ENCODE measurements at places on chromosomes 1 and 21. TPM values are rescaled to one million over a fixed set of nuclear protein-coding genes. Genes with fewer than 3 reads are reported as not detected.

The ANGPTL3 gene
- total RNA-seq: not detected

The LHX8 gene
- total RNA-seq: not detected

The CASQ2 gene
- total RNA-seq: not detected

The KCNE2 gene
- total RNA-seq: not detected

The CNTN2 gene
- total RNA-seq: not detected

GRCh38 chr1:209643285-209644020 is 8.8 kb downstream of the LAMB3 start:
- no peaks in the 10 kb centered on the region for H3K27me3 ChIP-seq
- H3K36me3 ChIP-seq: no peaks in the 10 kb centered on the region
- peaks cover 31% of the 10 kb centered on the region for H3K4me1 ChIP-seq
- DNase-seq: no peak
- no peak overlapping the region for H3K27ac ChIP-seq

DNA sequence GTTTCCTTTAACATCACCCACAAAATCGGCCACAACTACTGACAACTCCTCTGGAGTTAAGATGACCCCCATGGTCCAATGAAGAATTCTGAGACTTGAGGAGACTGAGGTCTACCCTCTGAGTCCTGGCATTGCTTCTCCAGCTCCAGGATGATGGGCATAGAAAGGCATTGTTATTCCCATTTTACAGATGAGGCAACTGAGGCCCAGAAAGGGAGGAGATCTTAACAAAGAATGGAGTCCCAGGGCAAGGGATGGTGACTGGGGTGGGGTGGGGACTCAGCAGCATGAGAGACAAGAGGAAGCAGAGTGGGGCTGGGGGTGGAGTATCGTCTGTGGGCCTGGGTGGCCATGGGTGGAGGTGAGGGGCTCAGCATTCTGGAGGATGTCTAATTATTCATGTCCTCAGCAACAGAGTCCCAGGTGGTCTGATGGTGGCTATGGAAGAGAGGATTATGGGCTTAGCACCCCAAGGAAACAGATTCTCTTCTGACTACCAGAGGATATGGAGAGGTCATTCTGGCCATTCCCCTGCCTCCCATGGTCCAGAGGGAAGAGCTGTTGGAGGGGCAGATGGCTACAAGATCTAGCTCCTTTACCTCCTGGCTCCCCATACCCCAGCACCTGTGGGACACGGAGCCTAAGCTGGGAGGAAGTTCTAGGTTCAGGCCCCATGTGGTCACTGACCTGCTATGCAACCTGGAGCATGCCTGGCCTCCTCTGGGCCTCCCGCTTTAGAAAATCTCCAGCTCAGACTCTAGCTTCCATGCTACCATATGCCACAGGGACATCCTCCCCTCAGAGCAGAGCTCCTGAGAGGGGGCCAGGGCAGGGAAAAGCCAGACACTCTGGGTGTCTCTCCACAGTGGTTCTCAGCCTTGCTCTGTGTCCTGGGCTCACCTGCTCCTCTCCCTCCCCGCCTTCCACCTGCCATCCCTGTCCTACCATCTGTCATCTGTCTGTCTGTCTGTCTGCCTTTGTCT is 37.4 kb upstream of the DMBX1 start:
- no peak overlapping the region for H3K27ac ChIP-seq
- H3K4me3 ChIP-seq: no peak overlapping the region
- peaks cover 61% of the 10 kb centered on the region for H3K27me3 ChIP-seq
- H3K36me3 ChIP-seq: no peaks in the 10 kb centered on the region

DNA sequence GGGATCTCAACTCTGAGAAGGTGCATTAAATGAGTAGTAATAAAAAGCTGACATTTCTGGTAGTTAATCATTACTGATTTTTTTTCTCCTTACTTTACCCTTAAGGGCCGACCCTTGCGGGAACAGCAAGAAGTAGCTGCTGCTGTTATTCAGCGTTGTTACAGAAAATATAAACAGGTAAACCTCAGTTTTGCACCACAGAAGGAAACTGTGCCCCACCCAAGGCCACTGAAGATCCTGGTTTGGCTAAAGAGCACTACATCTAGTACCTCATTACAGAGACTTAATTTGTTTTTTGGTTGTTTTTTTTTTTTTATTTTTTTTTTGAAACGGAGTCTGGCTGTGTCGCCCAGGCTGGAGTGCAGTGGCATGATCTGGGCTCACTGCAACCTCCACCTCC is 23.5 kb upstream of the VAMP3 start:
- H3K36me3 ChIP-seq: no peaks in the 10 kb centered on the region
- no peak for DNase-seq
- H3K27me3 ChIP-seq: no peaks in the 10 kb centered on the region
- H3K27ac ChIP-seq: no peak overlapping the region

- DNase-seq: no peak
- H3K27me3 ChIP-seq: no peaks in the 10 kb centered on the region
- no peak overlapping the region for H3K4me3 ChIP-seq
- H3K27ac ChIP-seq: no peak overlapping the region
These were observed 75.8 kb upstream of the SDC3 start for GRCh38 chr1:30984165-30984889.

DNA sequence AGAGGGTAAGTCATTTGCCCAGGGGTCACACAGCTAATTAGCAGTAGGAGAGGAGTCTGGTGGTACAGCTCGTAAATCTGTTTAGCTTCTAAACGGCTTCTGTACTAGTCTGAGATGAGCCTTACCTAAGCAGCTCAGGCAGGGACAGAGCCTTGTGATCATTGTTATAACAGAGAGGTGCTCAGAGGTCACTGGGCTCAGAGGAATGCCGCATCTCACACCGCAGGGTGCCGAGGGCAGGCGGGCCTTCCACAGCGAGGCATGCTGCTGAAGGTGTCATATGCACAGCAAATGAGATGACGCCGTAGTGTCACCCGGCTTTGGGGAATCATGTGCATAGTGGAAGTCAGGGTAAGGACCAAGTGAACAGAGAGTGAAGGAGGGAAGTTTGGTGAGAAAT is 305.2 kb upstream of the FMN2 start:
- no peak for DNase-seq
- H3K27ac ChIP-seq: no peak overlapping the region
- H3K4me1 ChIP-seq: no peaks in the 10 kb centered on the region
- no peaks in the 10 kb centered on the region for H3K36me3 ChIP-seq
- peaks cover 28% of the 10 kb centered on the region for H3K27me3 ChIP-seq
- H3K4me3 ChIP-seq: no peak overlapping the region

GRCh38 chr1:205715628-205716027 is 34.4 kb downstream of the NUCKS1 start:
- H3K36me3 ChIP-seq: peaks cover 51% of the 10 kb centered on the region
- peaks cover 4% of the 10 kb centered on the region for H3K4me1 ChIP-seq
- no peak overlapping the region for H3K4me3 ChIP-seq
- no peak for DNase-seq

GRCh38 chr1:77664939-77665516 is 17.4 kb downstream of the ZZZ3 start:
- peaks cover 27% of the 10 kb centered on the region for H3K4me1 ChIP-seq
- no peak for DNase-seq
- no peak overlapping the region for H3K27ac ChIP-seq
- H3K4me3 ChIP-seq: no peak overlapping the region
- no peaks in the 10 kb centered on the region for H3K27me3 ChIP-seq

DNA sequence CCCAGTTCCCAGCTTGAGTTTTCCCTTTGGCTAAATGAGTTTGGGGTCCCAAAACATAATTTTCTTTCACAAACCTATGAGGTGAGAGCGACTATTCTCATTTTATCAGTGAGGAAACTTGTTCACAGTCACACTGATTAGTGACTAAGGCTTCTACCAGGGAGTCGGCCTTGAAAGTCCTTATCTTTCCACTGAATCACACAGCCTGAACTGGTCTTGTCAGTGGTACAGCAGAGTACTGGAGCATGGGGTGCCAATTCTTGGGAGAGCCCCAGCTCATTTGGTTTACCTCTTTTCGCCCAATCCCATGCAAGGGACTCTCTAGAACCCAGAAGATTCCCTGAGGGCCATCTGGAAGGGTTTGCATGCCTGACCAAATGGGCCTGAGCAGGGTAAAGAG is 16.9 kb downstream of the HSD3B2 start:
- no peak for DNase-seq
- no peak overlapping the region for H3K27ac ChIP-seq
- H3K36me3 ChIP-seq: no peaks in the 10 kb centered on the region
- H3K4me3 ChIP-seq: no peak overlapping the region
- H3K4me1 ChIP-seq: no peaks in the 10 kb centered on the region

GRCh38 chr1:7524341-7525337 is 246.5 kb upstream of the VAMP3 start:
- H3K4me3 ChIP-seq: no peak overlapping the region
- H3K4me1 ChIP-seq: peaks cover 23% of the 10 kb centered on the region
- no peak for DNase-seq

- H3K4me3 ChIP-seq: no peak overlapping the region
- H3K36me3 ChIP-seq: no peaks in the 10 kb centered on the region
- no peak overlapping the region for H3K27ac ChIP-seq
- H3K4me1 ChIP-seq: no peaks in the 10 kb centered on the region
- DNase-seq: no peak
These were observed 6.8 kb upstream of the AKR1A1 start for GRCh38 chr1:45543581-45544417.

- no peaks in the 10 kb centered on the region for H3K27me3 ChIP-seq
- no peak overlapping the region for H3K4me3 ChIP-seq
- peak overlapping the region; percentile 89 for H3K27ac ChIP-seq
- H3K36me3 ChIP-seq: peaks cover 1% of the 10 kb centered on the region
- no peak for DNase-seq
- H3K4me1 ChIP-seq: peaks cover 60% of the 10 kb centered on the region
These were observed 51.6 kb downstream of the ALG14 start for GRCh38 chr1:95021119-95021518.

DNA sequence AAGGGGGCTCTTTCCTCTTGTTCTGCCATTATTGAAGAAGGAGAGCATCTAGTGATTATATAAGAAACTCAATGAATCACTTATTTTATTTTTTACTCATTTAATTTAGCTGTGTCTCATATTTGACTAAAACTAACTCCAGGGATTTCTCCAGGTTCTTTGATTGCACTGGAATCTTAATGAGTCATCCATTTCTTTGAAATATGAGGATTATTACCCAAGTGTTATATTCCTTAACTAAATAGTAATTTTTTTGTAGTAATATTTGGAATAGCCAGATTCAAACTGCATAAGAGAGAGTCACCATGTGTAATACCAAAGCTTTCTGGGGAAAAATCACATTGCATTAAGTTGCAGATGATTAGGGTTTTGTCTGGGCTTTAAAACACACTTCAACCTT is 59.5 kb downstream of the NTMT2 start:
- DNase-seq: no peak
- H3K4me1 ChIP-seq: peaks cover 29% of the 10 kb centered on the region
- H3K27ac ChIP-seq: no peak overlapping the region
- H3K36me3 ChIP-seq: no peaks in the 10 kb centered on the region
- no peaks in the 10 kb centered on the region for H3K27me3 ChIP-seq

Data from osteocyte (in vitro differentiated cells).